Colonic mucosa (tissue), 4 donors: ENCODE measurements at places on chromosomes 5 and 9. TPM values are rescaled to one million over a fixed set of nuclear protein-coding genes. Genes with fewer than 3 reads are reported as not detected.

Gene GPR21
- total RNA-seq, result 0.35 TPM

Gene EIF4E1B
- total RNA-seq, result not detected

Gene KLF9
- total RNA-seq, result 18.8 TPM

Gene PLAC8L1
- total RNA-seq, result not detected

Gene CD14
- 48.3 TPM for total RNA-seq

Gene NME5
- not detected for total RNA-seq

Gene WNT8A
- not detected for total RNA-seq

Gene MAMDC2
- total RNA-seq, result 2.3 TPM

Gene EGFL7
- 28.4 TPM for total RNA-seq

Gene SLC46A2
- not detected for total RNA-seq

Gene IL3
- not detected for total RNA-seq

DNA sequence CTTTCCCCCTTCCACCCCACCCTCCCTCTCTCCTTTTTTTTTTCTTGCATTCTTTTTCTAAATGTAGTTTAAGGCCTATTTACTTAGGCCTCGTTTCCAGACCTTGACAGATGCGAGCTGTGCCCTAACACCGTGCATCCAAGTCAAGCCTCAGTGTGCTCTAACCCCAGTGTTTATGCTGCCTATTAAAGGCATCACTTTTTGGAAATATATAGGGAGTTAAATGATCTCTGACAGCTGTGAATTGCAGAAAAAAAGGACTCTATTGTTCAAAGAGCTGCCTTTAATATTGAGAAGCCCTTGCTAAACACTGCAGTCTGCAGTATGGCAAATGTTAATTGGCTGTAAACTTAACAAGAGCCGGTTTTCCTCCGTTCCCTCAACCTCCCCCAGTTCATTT is 270.4 kb upstream of the TUT7 start:
- DNase-seq, result no peak

DNA sequence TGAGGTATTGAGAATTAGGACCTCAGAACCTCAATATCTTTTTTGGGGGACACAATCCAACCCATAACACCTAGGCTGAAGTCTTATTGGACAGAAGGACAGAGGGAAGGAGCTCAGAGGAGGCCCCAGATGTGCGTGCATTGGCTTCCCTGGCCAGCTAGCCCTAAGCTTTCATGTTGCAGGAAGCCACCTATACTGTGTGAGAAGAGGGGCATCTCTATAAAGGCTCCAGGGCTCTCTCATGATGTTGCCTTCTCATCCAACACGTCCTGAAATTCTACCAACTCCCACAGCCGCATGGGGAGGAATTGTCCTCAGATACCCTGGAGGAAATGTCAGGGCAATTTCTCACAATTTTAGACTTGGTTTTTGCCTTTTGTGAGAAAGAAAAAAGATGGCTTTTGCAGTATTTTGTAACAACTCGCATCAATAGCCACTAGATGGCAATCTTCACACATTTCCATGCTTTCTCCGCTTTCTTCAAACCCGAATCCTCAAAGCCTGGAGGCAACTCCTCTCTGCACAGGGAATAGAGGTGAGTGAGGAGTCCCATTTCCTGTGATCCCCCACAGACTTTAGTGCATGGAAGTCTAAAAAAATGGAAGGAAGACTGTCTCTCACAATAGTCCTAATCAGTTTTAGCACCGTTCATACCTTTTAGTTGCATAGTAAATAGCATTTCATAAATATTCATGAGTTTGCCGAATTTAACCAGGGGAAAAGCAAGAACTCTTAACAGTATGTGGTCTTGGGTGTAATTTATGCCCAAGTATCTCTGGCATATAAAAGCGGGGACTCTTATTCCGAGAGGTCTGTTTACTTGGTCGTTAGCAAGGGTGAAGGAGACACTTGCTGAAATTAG is 7.4 kb upstream of the PPP3R2 start:
- peak; percentile 29 for DNase-seq

DNA sequence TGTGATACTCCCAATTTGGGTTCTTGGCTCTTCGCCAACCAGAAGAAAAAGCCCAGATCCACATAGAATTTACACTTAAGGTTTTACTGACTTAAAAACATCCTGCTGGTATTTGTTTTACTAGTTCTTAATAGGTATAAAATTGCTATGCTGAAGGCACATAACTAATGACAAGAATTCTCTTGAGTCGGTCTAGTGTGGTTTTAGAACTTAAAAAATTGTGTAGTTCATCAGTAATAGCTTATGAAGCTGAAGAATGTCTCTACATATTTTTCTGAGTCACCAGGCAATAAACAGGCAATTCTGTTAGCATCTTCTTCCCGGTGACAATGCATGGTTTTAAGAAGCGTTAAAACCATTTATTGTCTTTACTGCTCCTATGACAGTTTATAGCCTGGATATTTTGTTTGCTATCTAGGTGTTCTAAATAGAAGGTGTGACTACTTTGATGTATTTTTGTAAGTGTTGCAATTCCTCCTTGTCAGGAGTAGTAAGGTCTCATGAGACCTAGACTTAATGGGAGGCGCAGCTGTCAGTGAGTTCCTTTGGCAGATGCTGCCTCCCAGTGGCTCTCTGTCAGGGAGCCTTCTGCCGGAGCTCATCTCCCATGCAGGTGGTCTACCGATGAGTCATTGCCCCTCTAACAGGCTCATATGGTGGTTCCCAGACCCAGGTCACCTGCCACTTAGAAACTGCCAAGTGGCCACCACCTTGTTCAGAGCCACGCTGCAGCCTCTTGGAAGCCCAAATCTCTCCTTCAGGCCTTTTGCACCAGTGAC is 173.8 kb downstream of the MAST4 start:
- no peak for DNase-seq

DNA sequence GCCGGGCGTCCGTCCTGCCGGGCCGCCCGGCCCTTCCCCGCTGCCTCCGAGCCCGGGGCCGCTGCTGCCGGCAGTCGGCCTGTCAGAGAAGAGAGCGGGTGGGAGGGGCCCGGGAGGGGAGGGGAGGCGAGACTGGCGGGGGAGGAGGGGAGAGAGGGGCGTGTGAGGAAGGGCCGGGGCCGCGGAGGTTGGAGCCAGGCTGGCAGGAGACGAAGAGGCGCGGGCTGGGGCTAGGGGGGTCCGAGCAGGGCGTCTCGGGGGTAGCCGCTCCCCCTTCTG is 570 bp downstream of the CREBRF start:
- DNase-seq, result no peak

DNA sequence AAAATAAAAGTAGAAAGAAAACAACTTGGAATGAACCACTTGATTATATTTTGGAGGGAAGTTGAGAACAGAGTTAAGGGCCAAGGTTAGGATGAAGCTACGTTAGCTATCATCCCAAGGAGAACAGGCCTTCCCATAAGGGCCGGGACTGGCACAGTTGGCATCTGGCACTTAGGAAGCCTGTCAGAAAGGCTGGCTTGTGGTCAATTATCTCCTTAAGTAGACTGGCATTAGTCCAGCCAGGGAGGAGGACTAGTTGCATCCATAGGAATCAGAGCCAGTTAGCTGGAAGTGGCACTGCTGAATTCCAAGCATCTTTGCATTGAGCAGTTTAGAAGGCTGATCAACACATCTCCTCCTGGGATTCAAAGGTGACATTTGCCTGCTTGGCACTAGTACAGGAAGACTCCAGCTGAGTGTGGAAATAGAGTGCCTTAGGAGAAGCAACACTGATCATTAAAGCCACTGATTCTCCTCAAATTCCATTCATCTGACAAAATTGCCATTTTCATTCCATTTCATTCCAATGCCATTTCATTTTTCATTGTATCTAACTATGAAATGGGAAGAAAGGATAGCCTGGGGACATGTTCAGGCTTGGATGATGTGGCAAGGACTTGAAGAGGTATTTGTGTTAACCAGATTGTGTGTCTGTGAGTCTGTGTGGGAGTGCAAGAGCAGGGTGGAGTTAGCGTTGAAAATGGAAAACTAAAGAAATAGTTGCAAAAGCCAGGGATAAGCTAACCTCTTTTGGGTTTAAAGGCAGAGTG is 5.5 kb downstream of the FOXB2 start:
- no peak for DNase-seq

GRCh38 chr5:145979270-145980223 is 43.2 kb downstream of the SH3RF2 start:
- peak; percentile 75 for DNase-seq

- no peak for DNase-seq
Observed at GRCh38 chr5:17252543-17252942, 35.1 kb downstream of the BASP1 start.

DNA sequence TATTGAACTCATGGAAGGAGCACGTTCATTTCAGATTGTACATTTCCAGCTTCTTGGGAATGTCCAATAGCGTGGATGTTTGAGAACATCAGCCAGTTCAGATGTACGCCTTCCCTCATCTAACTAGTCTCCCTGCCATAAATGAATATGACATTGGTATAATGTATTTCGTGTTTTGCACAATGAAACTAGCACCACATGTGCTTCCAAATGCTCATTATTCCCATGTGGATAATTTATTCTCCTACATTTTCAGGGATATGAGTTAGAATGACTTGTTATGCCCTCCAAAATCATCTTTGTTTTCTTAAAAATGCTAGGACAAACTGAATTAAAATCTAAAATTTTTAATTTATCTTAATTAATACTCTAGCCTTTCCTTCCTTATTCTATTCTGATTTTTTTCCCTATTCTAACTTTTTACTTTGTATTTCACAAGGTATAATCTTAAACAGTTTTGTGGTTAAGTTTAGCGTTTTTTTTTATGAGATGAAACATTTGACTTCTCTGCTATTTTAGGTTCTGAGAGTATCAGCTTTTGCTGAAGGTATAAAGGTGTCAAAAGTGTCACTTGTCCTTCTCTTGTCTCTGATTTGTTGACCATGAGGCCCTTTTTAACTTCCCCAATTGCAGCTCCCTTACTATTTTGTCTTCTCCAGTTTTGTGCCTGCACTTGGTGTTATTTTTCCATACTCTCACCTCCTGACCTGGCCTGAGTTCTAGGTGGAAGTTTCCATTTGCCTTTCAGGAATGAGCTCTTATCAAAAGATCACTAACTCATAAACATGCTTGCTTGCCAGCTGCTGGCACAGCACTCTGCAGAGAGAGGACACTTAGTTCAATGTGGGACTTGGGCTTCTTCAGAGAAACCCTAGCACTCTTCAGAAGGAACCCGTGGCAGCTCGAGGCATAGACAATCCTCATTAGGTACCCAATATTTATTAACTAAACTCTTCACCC is 106.8 kb downstream of the FRMD3 start:
- DNase-seq, result peak; percentile 68

DNA sequence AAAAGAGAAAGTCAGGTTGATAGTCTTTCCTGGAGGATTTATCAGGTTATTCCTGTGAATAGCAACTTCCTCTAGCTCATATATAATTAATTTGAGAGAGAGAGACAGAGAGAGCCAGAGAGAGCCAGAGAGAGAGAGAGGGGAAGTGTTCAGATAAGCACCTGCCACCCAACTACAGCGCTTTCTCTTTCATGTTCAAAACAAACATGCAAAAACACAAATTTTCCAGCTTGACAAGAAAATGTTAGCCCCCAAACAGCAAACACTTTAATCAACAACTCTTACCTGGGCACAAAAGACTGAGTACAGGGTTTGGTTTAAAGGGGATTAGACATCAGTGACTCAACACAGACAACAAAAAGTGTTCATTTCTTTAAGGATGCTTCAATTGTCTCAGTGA is 61.7 kb upstream of the PLPP6 start:
- DNase-seq, result no peak

- no peak for DNase-seq
Observed at GRCh38 chr9:108963459-108964143, 29.4 kb downstream of the ABITRAM start.

GRCh38 chr5:149452665-149453617 is 73.8 kb upstream of the IL17B start:
- DNase-seq, result peak; percentile 51

GRCh38 chr9:119559986-119560385 is 190.8 kb upstream of the BRINP1 start:
- DNase-seq, result no peak

DNA sequence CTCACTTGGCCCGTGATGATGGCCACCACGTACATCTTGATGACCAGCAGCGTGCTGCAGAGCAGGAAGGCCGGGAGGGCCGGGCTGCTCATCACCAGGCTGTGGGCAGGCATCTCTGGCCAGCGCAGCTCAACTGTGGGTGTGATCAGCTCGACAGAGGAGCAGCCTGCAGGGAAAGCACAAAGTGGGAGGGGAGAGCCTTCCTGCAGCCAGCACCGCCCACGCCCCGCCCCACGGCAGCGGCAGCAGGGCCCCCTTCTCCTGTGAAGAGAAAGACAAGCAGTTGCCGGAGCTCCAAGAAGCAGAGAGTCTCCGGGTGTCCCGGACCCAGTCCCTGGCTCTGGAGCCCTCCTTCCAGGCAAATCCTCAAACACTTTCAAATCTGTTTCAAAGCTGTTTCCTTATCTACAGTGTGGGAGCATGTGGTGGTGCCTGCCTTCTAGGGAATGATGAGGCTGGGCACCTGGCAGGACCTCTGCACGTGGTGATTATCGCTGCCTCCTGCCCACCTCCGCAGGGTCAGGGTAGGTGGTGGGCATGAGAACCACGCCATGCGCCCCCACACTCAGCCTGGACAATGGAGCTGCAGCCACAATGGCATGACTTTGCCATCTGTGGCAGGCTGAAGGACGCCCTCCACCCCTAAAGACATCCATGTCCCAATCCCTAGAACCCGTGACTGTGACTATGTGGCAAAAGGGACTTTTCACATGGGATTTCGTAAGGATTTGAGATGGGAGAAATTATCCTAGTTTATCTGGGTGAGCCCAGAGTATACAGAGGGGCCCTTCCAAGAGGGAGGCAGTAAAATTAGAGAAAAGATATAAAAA is at the start of gene PTGES:
Gene PTGES (minus strand): TSS at position 143 of the 830 bp plus-strand sequence. CDS start 30 bp downstream, at position 113.
- DNase-seq, result peak; percentile 78

- no peak for DNase-seq
Observed at GRCh38 chr5:58993461-58993860, 410.6 kb downstream of the RAB3C start.

GRCh38 chr9:745761-746380 is 95.6 kb upstream of the DMRT1 start:
- no peak for DNase-seq

DNA sequence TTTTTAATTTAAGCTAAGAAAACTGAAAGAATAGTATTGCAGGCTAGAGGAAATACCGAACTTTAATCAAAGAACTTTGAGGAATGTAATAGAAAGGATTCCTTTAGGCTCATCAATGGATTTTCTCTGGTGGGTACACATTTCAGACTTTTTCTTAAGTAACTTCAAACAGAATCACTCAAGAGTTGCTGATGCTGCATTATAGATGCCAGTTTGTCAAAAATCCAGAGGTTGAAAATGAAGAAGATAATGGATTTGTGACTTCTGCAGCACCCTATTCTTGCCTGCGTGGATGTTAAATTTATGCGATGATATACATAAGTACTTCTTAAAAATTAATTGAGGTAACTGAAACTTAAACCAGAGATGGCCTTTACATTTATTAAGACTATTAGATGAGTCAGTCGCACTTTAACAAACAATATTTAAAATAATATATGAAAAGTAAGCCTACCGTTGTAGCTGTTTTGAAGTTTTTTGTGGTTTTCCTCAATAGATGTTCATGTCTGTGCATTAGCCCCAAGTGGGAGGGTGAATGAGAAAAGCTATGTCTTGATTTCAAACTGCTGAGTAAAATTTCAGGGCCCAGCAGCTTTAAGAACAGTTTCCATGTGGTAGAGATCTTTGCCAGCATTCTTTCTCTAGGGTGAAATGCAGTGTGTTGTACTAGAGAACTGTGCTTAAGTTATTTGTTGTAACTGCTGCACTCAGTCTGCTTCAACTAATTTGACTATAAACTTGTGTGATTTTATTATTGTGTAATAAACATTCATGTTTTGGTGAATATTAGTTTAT is at the start of gene OGN:
Gene OGN (minus strand): TSS at position 537 of the 795 bp plus-strand sequence. CDS start 1,171 bp downstream, outside the sequence.
- no peak for DNase-seq
